ENCODE measurements at places on chromosomes 7 and 10.

DNA sequence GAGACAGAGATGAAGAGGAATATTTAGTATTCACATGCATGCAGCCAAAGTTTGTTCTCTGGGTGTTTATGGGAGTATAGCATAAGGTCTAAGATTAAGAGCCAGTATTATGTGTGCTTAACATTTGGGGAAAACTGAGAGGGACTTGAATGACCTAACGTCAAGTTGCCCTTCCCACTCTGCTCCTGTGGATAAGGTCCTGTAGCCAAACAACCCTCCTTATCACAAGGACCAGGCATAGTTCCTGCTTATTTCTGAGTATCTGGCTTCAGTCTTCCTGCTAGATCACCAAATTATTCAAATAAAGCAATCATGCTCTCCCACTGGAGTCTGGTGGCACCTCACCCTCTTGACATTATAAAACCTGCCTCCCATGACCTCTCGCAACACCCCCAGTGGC, 137.9 kb upstream of the SEMA3E start:
- no peak for DNase-seq

- DNase-seq: no peak
Measured at GRCh38 chr10:93060887-93061593, 442 bp downstream of the CYP26C1 start.

DNA sequence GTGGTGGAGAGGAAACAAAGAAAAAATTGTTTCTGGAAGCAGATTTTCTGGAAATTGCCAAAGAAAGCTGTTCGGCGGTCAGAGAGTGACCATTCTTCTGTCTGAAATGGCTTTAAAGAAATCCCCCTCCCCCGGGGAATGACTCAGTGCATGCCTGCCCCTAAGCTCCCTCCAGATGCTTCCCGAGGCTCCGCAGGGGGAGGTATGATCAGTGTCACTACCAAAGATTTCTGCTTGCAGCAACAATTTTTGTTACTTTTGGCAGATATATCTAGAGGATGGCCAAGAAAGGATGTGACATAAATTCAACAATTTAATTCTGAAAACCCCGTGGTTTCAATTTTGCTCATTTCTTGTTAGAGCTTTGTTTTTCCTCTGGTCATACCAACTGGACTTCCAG, 163.9 kb downstream of the JCAD start:
- no peak for DNase-seq

GRCh38 chr10:22219308-22219707, 1.5 kb upstream of the EBLN1 start:
- no peak for DNase-seq

- no peak for DNase-seq
Measured at GRCh38 chr7:25739143-25739542, 412.9 kb upstream of the NFE2L3 start.

- DNase-seq: no peak
Measured at GRCh38 chr10:82266438-82266837, 391.4 kb downstream of the NRG3 start.

DNA sequence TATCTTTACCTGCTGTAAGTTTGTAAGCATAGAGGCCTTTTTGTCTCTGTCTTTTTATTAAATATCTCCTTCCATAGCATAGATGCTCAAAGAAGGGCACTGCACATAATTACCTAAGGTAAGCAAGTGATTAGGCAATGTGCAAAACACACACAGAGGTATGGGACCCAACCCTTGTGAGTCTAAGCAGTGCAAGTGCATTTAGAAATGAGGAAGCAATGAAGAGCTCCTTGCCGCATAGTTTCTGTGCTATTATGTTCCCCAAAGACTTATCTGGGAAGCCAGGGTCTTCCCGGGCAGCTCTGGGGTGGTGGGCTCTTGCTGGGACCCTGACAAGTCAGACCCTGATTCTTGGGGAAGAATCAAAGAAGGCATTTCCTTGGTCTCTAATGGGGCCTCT, 13.5 kb upstream of the MGAM2 start:
- DNase-seq: no peak

GRCh38 chr10:42987121-42987541, 89.7 kb upstream of the RET start:
- DNase-seq: no peak

DNA sequence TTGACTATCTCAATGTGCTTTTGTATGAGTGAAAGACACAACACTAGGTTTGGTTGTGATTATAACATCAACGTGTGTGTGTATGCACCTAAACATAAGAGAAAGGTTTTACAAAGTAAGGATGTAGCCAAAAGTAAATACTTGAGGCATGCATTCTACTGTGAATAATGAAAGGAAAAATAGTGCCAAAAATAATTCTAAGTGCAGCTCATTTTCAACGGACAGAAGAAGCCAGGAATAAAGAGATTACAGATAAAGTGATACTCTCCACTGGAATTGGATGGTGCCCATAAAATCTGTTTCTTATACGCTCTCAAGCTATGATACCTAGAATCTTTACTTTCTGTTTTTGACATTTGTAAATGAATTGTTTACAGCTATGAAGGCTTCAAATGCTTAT, 135.0 kb upstream of the TMEM72 start:
- no peak for DNase-seq

- DNase-seq: no peak
Measured at GRCh38 chr10:77555591-77556212, 81.9 kb downstream of the KCNMA1 start.

GRCh38 chr10:43930777-43931176, 282.1 kb upstream of the ZNF32 start:
- DNase-seq: no peak

- DNase-seq: no peak
Measured at GRCh38 chr10:29615195-29615594, 19.6 kb downstream of the SVIL start.

- no peak for DNase-seq
Measured at GRCh38 chr7:11831156-11831735, 752 bp downstream of the THSD7A start.

- no peak for DNase-seq
Measured at GRCh38 chr7:44224974-44225565, 24.3 kb downstream of the YKT6 start.

DNA sequence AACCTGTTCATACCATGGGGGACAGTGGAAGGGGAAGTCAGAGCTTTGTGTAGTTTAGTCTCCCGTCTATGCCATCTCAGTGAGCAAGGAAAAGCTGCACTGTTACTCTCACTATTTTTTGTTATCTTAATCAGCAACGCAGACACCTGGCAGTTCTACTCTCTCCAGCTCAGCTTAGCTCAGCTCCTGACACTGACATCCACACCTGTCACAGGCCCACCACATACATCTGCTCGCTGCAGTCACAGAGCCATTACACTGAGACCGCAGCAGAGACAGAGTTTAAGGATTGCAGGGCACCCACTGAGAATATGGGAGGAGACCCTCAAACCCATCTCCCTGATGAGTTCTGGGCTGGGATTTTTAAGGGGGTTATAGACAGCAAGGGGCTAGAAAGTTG, 257.3 kb upstream of the AKR1E2 start:
- no peak for DNase-seq

- DNase-seq: peak; percentile 38
Measured at GRCh38 chr10:95755511-95756004, 405 bp upstream of the ENTPD1 start.

DNA sequence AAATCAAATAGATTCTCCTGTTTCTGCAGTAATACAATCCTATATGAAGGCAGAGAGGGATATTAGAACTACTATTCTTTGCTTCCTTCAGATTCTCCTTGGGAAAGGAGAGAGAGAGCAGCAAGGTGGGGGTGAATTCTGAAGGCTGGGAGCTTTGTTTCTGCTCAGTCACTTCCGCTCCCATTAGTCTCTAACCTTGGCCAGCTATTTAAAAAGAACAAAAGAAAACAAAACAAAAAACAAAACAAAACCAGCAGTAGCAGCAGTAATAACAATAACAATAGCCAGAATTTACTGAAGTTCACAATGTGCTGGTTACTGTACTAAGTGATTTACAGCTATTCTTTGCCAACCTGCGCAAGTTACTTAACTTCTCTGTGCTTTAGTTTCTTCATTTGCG, 9.9 kb downstream of the GPR85 start:
- DNase-seq: no peak

GRCh38 chr7:12638851-12639456, 48.5 kb upstream of the ARL4A start:
- DNase-seq: no peak

DNA sequence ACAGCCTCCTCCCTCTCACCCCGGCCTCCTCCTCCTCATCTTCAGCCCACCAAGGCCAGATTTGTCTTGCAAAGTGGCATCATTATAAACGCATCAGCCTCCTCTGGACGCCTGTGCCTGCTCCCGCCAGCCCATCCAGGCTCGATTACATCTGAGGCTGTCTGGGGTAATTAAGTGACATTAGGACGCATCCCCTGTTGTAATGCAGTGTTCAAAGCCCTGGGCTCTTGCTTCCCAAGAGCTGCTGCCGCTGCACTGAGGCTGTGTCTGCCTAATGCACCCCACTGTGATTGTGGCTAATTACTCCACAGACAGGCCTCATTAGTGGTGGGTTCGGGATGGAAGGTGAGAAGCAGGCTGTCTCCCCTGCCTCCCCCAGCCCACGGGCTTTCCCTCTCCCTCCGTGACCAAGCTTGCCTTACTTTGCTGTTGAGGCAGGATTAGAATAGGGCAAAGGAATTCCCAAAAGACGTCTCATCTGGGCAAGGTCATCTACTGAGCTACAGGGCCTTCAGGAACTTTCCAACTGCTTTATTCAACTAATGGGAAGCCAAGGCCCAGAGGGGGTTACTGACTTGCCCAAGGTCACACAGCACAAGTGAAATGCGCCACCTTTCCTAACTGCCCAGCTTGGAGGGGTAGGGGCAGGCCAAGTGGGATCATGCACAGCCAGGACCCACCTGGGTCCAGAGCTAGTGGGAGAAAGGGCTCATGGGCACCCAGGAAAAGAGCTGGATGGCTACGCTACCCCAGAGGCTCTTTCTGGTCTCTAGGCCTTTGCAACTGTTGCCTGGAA, 66.2 kb upstream of the PCBD1 start:
- no peak for DNase-seq

DNA sequence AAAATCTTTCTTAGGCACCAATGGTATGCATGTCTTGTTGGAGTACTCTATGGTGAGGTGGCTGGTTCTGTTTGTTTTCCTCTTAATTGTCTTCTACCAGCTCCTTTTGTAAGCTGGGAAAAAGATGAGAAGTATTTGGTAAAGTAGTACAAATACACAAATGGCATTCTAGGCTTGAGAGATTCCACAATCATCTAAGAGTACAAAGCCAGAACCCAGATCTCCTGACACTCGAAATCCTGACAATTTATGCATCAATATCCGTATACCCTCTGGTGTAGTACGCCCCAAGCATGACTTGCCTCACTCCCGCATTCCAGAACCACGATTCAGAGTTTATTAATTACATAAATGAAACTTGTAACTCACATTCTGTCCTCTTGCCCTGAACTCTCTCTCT, 43.5 kb downstream of the CDCA7L start:
- no peak for DNase-seq

GRCh38 chr7:69651101-69651590, 52.9 kb downstream of the AUTS2 start:
- DNase-seq: no peak

DNA sequence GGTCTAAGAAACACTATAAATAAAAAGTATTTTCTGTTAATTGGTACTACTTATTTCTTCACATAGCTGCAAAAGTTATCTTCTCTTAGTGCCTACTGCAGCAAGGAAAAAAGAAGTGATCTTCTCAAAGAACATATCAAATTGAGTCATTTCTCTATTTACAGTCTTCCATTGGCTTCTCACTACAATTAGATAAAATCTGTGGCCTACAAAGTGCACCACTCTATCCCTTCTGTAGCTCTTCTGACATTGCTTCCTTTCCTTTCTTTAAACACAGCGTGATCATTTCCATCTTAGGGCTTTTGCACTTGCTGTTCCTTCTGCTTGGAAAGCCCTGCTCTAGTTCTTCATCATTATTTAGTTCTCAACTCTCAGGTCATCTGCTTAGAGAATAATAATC, 44.7 kb downstream of the MXI1 start:
- no peak for DNase-seq

- no peak for DNase-seq
Measured at GRCh38 chr10:288316-289200, 153.3 kb downstream of the ZMYND11 start.

- DNase-seq: no peak
Measured at GRCh38 chr10:35992107-35992506, 350.0 kb upstream of the FZD8 start.

DNA sequence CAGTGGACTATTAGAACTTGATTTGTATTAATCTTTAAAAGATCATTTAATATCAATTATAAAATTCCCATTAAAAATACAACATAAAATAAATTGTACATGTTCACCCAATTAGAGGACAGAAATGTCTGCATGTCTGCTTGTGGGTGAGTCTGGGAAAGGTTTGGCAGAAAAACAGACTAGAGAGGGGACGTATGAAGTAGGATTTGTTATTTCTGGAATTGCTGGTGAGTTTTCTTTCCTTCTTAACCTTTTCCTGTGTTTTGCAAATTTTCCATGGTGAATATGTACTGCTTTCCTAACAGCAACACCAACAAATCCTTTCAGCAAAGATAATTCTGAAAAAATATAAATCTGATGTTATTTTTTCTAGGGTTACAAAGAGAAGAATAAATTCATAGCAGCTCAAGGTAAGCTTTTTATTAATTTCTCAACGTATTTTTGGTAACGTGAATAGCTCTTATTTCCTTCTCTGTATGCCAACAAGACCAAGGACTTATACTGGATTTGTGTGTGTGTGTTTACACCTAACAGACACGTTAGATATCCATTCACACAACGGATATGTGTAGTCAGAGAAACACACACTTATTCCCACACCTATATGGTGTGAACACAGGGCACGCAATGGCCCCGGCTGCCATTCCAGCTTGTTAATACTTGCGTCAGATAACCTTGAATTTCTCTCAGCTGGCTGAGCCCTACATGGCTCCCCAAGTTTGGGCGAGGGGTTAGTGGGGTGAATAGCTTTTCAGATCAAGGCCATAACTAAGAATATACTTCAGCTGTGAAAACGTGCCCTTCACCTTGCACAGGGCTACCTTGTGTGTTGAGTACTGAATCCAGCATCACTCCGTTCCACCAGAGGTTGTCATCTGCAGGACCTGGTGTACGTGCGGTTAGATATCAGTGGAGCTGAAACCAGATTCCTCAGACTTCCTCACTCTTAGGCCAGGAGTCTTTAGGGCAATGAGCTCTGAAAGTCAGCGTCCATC, 64.6 kb downstream of the MKI67 start:
- no peak for DNase-seq

DNA sequence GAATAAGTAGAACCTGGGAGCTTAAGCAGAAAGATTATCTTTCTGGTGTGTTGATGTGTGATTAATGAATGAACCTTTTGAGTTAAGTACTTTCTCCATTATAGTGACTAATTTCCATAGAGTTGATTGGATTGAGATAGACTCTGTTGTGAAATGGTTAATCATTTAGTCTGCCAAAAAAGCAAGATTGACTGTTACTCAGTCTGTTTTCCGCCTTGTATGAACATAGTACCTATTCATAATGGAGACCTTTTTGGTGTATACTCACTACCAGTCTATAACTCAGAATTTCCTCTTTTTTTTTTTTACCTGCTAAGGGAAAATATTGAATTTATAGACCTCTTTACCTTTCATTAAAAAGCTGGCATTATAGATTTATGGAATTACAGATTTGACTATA, 14.4 kb upstream of the NPVF start:
- DNase-seq: no peak

Data from C1 segment of cervical spinal cord (tissue), 14 donors.